Mesothelial cell of epicardium (in vitro differentiated cells): ENCODE measurements at places on chromosomes 3 and 15.

DNA sequence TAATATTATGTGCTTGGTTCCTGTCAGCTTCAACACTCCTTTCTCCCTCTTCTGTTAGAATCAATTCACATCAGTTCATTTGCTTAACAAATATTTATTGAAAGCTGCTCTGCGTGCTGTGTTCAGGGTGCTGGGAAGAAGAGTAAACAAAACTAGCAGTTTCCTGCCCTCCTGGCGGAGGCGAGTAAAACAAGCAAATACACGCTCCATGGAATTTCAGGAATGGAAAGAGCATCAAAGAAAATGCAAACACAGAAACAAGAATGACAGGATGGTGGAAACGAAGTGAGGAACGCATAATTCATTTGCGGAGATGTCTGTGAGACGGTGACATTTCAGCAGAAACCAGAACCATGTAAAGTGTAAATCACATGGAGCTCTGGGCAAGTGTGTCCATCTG, 49.4 kb upstream of the SPTSSB start:
- H3K27ac ChIP-seq, result peak overlapping the region; percentile 62
- no peaks in the 10 kb centered on the region for H3K27me3 ChIP-seq
- peaks cover 24% of the 10 kb centered on the region for H3K4me1 ChIP-seq
- H3K36me3 ChIP-seq, result peaks cover 5% of the 10 kb centered on the region
- peak overlapping the region; percentile 5 for H3K4me3 ChIP-seq

DNA sequence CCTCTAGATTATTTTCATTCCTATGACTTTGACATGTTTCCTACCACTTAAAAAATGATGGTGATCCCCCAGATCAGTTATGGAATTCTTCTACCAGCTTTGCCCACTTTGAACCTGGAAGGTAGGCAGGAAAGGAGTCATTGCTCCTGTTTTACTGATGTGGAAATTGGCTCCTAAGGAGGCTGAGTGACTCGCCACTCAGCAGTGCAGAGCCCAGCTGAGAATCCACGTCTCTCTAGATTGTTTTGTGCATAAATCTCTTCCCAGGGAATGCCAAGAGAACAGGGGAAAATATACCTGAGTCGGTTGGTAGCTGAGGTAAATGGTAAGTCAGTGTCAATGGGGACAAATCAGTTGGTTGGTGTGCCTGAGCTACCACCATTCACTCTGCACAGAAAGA, 4.7 kb downstream of the LTF start:
- peaks cover 48% of the 10 kb centered on the region for H3K27me3 ChIP-seq
- H3K4me3 ChIP-seq, result no peak overlapping the region
- H3K4me1 ChIP-seq, result no peaks in the 10 kb centered on the region
- DNase-seq, result no peak
- H3K36me3 ChIP-seq, result no peaks in the 10 kb centered on the region

DNA sequence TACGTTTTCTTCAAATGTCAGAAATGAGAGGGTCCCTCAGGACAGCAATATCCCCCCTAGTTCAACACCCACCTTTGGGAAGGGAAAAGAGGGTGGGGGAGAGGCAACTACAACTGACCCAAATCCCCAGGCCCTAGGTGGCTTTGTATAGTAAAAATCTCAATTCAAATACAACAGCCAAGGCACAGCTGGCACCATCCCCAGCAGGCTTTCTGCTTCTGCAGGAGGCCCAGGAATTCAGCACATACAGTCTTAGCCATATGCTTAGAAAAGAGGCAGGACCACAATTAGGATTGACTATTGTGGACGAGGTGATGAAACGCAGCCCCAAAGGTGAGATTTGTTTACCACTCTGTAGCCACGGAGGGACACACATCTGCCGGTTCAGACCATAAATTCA, 15.8 kb downstream of the NR2E3 start:
- no peaks in the 10 kb centered on the region for H3K27me3 ChIP-seq
- H3K4me3 ChIP-seq, result no peak overlapping the region
- no peak overlapping the region for H3K27ac ChIP-seq
- no peak for DNase-seq
- H3K4me1 ChIP-seq, result peaks cover 16% of the 10 kb centered on the region

DNA sequence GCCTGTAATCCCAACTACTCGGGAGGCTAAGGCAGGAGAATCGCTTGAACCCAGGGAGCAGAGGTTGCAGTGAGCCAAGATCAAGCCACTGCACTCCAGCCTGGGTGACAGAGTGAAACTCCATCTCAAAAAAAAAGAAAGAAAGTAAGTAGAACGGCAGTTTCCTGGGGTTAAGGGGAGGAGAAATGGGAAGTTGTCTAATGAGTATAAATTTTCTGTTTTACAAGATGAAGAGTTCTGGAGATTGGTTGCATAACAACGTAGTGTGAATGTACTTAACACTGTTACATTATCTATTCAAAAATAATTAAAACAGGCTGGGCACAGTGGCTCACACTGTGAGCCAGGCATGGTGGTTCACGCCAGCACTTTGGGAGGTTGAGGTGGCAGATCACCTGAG, 45.4 kb downstream of the GRK7 start:
- H3K4me1 ChIP-seq, result peaks cover 11% of the 10 kb centered on the region
- H3K27ac ChIP-seq, result no peak overlapping the region
- H3K4me3 ChIP-seq, result no peak overlapping the region
- H3K27me3 ChIP-seq, result no peaks in the 10 kb centered on the region
- H3K36me3 ChIP-seq, result no peaks in the 10 kb centered on the region

- peaks cover 7% of the 10 kb centered on the region for H3K4me1 ChIP-seq
- H3K27me3 ChIP-seq, result peaks cover 2% of the 10 kb centered on the region
- no peak for DNase-seq
- no peaks in the 10 kb centered on the region for H3K36me3 ChIP-seq
Observed at GRCh38 chr15:79160211-79160610, 69.6 kb upstream of the RASGRF1 start.

DNA sequence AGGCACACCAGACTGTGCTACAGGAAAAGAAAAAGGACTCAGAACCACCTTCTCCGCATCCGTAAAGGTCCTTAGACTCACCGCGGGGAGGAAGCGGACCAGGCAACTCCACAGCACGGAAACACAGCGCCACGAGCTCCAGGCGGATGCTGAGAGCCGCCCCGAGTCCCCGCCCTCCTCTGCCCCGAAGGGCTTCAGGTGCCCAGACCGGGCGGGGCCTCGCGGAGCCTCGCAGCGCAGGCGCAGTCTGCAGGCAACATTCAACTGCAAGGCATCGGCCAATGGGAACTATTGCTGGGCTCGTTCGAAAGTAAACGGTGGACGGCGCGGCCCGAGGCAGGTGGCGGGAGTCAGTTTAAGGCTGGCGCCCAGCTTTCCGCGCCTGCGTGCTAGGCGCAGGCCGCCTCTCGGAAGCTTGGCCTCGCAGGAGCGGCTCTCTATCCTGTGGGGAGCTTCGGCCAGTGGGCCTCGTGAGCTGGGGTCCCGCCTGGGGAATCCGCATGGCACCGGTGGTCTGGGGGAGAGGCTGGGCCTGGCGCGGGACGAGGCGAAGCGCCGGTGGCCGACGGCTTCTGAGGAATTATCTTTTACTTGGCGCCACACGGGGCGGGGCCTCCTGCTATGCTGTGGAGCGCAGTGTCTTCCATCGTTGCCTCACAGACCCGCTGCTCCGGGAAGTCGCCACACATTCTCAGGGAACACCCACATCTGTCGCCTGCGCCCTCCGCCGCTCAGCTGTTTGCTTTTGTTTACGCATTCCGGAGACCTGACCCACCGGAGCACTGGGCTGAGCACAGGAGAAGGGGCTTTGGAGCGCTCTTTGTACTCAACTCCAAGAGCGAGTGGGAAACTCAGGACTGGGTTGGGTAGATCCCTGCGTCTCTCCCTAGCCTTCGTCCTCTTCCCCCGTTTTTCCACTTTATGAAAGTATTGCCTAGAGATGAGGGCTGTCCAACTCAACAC, at the start of gene TRIM59:
Gene TRIM59, minus strand, starts transcription at position 151 of the 963 bp plus-strand sequence. CDS start 10,603 bp downstream, outside the sequence.
- peak within 1 kb of the TSS; percentile 94 for H3K27ac ChIP-seq
- peak; percentile 88 for DNase-seq

DNA sequence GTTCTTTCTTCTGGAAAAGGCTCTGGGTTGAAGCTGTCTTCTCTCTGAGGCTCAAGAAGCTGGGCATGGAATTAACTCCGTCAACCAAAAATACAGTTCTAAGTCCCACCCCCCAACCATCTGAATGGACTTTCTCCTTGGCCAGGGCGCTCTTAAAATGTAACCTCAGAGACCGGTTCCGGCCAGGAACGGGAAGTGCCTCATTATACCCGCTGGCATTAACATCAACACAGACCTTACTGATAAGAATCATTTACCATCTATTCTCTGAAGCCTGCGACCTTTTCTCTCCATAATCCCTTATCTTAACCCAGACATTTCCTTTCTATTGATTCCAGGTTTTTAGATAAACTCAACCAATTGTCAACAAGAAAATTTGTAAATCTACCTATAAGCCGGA, 64.7 kb downstream of the ATP1B3 start:
- DNase-seq, result no peak
- H3K36me3 ChIP-seq, result peaks cover 7% of the 10 kb centered on the region
- no peaks in the 10 kb centered on the region for H3K27me3 ChIP-seq
- no peak overlapping the region for H3K4me3 ChIP-seq

- H3K36me3 ChIP-seq, result no peaks in the 10 kb centered on the region
- no peak overlapping the region for H3K27ac ChIP-seq
- H3K4me1 ChIP-seq, result peaks cover 30% of the 10 kb centered on the region
- DNase-seq, result no peak
- no peak overlapping the region for H3K4me3 ChIP-seq
Observed at GRCh38 chr15:92324101-92324963, 69.3 kb upstream of the ST8SIA2 start.
